ENCODE measurements at places on chromosomes 6 and 20.

DNA sequence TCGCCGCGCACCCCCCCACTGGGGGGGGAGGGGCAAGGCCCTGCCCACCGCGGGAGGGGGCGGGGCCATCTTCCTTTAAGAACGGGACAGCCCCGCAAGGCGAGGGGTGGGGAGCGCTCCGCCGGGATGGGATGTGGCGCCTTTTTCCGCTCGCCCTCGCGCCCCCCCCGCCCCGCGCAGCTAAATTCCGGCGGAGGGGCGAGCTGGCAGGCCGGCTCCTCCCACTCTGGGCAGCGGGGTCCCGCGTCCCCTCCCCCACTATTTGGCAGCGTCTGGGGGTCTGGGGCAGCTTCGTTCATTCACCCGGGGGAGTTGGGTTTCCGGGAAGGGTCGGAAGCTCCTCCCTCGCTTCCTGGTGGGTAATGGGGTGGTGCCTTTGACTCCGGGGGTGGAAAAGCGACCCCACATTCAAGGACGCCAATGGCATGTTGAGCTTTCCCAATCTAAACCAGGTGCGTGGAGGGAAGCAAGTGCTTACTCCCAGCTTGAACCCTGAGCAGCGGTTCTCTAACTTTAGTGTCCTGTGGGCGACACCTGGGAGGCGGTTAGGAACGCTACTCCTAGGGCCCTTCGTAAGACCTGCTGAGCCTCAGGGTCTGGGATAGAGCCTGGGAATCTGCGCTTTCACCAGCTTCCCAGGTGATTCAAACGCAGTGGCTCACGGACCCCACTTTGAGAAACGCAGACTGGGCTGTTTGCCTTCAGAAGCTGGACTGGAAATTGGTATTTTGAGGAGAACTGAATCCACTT, 927 bp downstream of the ASXL1 start:
- peak; percentile 65 for DNase-seq

DNA sequence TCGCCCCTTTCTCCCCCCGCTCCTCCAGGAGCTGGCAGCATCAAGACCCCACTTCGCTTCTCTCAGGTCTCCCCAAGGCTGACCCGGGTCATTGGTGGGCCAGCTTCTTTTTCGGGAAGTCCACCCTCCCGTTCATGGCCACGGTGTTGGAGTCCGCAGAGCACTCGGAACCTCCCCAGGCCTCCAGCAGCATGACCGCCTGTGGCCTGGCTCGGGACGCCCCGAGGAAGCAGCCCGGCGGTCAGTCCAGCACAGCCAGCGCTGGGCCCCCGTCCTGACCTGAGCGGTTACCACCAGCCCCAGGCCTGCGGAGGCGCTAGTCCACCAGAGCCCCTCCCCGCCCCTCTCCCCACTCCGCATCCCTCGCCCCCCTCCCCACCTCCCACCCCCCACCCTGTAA, 1.0 kb downstream of the PPDPF start:
- no peak for DNase-seq

DNA sequence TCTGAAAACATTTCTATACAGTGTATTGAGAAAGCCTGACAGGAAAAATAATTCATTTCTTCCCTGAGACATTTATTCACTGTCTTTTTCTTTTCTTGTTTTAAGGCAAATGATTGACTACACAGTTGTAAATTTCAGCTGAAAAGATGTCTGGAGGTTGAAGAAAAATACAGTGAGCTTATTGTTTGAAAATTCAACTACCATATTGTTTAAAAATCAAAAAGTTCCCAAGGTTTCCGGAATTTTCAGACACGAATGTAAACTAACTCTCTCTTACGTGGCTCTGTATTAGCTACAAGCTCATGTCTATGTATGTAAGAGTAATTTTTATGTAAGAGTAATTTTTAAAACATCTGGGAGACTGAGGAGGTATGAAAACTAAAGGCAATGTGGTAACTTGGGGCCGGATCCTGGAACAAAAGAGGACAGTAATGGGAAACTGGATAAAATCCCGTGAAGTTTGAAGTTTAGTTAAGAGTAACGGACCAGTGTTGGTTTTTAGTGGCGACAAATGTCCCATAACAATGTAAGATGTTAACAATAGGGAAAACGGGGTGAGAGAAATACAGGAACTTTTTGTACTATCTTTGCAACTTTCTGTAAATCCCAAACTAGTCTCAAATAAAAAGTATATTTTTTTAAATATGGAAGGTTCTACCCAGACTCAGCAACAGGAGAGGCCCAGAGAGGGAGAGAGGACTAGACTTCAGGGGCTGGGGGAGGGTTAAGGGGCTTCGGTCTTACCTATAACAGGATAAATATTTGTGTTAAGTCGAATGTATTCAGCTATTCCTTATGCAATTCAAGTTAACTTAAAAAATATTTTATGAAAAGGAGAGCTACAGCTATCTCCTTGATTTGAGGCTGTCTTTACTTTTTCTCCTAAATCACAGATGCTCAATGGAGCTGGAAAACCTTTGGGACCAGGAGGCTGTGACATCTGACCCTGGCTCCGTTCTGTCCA, 1.3 kb downstream of the PTGIS start:
- no peak for DNase-seq

DNA sequence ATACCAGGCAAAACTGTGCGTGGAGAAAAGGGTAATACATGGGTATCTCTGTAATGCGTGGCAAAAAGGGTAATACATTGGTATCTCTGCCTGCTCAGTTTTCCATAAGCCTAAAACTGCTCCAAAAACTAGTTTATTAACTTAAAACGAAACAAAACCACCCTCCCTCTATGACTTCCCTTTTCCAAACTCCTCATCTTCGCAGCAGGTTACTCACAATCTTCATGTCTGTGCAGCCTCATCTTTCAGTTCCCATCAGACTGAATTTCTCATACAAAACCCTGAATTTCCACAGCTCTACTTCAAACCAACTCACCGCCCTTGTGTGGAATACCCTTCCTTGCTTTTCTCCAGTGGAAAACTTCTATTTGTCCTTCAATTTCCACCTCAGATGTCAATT, 199.4 kb downstream of the PHACTR1 start:
- DNase-seq, result no peak

GRCh38 chr6:98469141-98469540, 365.2 kb upstream of the POU3F2 start:
- DNase-seq, result no peak

DNA sequence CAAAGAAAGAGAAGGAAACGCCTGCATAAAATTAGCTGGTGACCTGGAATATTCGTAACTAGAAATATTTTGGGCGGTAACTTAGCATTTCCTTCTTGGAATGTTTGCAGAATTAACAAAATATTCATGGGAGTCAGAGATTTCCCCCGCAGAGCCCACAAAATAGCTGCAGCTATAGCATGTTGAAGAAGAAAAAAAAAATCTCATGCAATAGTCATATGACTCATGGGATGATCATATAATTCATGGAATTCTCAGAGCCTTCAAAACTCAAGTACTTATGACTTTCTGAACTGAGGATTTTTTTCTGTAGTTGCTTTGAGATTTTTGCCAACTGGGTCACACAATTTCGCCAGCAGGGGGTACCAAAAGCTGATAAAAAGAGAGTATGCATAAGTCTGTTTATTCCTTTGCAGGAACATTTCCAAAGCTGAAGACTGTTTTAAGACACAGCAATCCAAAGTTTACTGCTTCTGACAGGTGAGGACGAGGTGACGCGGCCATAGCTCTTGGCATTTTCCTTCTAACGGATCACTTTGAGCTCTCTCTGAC, 586.0 kb upstream of the CHD6 start:
- no peak for DNase-seq

GRCh38 chr6:157376706-157377230, 4.2 kb upstream of the ZDHHC14 start:
- no peak for DNase-seq

GRCh38 chr20:5668529-5668868, 81.7 kb upstream of the SHLD1 start:
- no peak for DNase-seq

- DNase-seq, result no peak
Observed at GRCh38 chr20:54131675-54132611, 41.8 kb downstream of the CYP24A1 start.

- peak; percentile 19 for DNase-seq
Observed at GRCh38 chr20:31833130-31833930, 12.1 kb downstream of the FOXS1 start.

- DNase-seq, result no peak
Observed at GRCh38 chr6:1708122-1708521, 98.4 kb downstream of the FOXC1 start.

DNA sequence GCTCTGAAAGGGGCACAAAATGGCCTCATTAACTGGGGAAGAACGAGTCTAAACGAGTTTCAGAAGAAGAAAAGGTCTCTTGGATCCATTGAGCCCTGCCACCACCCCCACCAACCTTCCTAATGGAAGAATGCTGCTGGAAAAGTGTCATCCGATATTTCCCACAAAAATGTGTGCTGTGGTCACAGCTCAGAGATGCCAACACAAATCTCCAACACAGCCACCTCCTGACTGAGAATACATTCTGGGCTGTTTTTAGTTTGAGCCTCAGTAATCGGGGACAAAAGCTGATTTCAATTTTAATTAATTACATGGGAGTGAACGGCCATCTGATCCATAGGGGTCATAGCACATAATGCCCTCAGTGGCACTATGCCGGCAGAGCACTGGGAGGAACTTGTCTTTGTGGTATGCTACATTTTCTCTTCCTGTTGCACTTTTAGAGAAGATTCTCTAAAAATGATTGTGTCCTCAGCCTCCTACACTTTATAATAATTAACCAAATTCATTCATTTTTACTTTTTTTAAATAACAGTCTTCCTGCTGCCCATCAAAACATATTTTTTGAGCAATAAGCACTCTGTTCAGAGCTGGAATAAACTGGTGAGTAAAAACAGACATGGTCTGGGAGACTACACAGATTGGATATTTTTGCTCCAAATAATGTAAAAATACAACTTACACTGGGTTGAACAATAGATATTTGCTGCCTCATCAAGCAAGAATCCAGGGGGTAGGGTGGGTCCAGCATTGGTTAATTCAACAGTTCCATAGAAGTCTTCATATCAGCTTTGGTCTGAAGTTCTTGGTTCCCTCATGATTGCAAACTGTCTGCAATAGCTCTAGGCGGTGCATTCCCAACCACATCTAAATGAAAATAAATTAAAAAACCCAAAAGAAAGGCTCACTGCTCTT, 143.6 kb upstream of the TMEM170B start:
- no peak for DNase-seq

- no peak for DNase-seq
Observed at GRCh38 chr6:160461641-160462040, 113.5 kb downstream of the SLC22A3 start.

GRCh38 chr6:162085561-162085960, 642.0 kb downstream of the PRKN start:
- no peak for DNase-seq

DNA sequence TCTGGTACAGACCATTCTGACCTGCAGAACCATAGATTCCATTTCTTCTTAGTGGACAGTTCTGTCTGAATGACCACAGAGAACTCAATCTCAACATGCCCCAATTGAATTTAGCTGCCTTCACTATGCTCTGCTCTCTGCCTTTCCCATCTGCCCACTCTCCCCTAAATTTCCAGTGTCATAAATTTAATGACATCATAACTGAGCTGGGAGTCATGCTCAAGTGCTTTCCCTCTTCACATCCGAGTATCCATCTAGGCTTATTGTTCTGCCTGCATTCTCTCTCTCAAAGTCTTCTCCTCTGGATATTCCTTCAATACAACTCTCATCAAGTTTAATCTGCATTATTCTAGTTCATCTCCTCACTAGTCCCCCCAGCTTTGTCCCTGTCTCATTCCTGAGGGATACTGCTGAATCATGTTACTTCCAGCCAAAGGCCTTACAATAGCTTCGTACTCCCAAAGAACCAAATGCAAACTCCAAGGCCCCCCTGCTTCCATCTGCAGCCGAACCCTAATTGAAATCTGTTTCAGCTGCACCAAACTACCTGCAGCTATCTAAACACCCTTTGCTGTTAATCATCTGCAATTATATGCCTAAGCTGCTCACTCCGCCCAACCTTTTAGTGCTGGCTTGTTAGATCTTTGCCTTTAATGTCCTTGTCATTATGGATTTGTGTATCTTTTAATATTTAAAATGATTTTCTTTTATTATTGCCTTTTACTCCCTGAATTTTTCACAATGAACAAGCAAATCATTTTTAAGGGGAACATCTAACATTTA, 46.1 kb downstream of the SLC35B3 start:
- no peak for DNase-seq

GRCh38 chr6:145813285-145814034, 1.1 kb downstream of the FBXO30 start:
- no peak for DNase-seq

DNA sequence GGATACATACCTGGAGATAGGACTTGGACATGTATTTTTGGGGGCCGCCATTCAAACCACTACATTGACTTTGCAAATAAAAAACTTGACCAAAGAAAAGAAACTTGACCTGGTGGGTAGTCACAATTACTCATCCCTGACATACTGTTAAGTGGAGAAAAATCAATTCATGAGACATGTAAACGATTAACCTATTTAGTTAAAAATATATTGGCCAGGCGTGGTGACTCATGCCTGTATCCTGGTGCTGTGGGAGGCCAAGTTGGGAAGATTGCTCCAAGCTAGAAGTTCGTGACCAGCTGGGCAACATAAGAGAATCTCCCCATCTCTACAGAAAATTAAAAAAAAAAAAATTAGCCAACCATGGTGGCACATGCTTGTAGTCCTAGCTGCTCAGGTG, 2.5 kb upstream of the SRSF12 start:
- no peak for DNase-seq

GRCh38 chr6:44258921-44259320, 1.6 kb upstream of the SLC35B2 start:
- no peak for DNase-seq

DNA sequence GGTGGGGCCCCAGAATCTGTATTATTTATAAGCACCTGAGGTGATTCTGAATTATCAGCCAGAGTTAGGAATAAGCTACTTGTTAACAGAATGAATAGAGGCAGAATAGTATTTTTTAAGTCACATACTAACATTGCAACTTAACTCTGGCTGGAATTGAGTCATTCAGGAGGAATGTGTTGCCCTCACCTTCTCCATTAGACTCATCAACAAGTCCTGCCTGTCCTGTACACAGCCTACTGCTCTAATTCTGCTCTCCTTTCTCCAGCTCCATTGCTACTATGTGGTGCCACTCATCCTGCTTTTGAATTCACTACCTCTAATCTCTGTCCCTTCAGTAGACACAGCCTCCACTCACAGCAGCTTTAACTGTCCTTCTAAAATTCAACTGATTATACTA, 669.4 kb downstream of the DHX35 start:
- DNase-seq, result no peak

GRCh38 chr6:45737331-45738056, 278.2 kb downstream of the CLIC5 start:
- no peak for DNase-seq

- DNase-seq, result no peak
Observed at GRCh38 chr20:38165089-38165965, at the start of gene TGM2. TGM2 (minus strand) TSS chr20:38165270; CDS start chr20:38165198, 72 bp downstream.

Data from NK-92 treated with Interleukin-12 subunit alpha and Interleukin-12 subunit beta, amount 100 ng/mL, for 24 hours (cell line).